ENCODE measurements at places on chromosomes 2 and 18.

DNA sequence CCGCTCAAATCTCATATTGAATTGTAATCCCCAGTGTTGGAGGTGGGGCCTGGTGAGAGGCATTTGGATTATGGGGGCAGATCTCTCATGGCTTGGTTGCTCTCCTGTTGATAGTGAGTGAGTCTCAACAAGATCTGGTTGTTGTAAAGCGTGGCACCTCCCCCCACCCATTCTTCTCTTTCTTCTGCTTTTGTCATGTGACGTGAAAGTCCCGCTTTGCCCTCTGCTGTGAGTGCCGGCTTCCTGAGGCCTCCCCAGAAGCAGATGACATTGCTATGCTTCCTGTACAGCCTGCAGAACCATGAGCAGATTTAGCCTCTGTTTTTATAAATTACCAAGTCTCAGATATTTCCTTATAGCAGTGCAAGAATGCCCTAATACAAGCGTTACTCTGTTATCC is 673.8 kb downstream of the ADCYAP1 start:
- no peak for DNase-seq

DNA sequence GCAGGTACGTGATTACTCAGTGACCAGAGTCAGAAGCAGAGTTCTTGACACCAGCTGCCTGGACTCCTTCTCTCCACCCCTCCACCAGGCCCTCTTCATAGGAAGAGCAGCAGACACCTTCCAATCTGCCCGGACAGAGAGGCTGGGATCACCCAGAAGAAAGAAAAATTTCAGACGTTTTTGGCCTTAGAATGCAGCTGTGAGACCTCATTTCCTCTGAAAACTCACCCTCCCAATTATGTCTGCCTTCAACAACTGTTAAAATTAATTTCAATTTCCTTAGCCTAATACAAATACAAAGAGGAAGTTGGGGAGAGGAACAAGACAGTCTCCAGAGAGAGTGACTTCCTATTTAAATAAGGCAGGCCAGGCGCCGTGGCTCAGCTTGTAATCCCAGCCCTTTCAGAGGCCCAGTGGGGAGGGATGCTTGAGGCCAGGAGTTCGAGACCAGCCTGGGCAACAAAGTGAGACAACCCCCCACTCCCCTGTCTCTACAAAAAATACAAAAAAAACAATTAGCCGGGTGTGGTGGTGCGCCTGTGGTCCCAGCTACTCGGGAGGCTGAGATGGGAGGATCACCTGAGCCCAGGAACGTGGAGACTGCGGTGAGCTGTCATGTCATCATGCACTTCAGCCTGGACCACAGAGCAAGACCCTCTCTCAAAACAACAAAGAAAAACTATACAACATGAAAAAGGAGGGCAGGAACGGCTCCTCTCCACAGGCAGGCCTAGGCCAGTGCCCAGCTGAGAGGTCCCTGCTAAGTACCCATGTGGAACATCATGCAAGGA is 1.6 kb downstream of the SLC66A2 start:
- peak; percentile 23 for DNase-seq

DNA sequence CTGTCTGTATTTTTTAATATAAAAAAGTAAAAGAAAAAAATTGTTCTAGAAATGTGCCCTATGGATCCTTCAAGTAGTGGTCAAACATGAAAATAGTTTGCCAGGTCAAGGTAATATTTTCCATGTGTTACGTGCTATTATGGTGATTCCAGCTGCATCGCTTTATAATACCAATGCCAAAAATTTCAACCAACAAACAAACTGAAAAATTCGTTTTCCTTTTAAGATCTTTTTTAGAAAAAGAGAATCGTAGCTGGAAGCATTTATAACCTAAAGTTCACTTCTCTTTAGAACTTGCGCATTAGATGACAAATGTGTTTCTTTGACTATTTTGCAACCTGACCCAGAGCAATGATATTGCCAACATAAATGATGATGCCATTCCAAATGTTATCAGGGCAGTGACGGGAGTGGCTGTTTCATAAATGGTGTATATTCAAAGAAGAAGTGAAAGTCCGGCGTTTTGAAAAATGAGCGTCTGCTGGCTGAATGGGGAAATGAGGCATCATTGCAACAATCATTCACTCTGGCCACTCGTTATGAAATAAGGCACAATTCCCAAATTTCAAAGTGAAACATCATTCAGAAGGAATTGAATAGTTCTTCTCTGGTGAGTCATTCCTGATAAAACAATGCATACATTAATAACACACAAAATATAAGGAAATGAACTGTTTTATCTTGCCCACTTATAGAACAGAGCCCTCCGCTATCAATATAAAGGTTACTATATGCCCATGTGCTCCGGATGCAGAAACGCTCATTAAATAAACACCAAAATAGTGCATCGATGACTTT is 297.4 kb downstream of the TGIF1 start:
- no peak for DNase-seq

- no peak for DNase-seq
These were observed 21.4 kb upstream of the BARD1 start for GRCh38 chr2:214830794-214831346.

DNA sequence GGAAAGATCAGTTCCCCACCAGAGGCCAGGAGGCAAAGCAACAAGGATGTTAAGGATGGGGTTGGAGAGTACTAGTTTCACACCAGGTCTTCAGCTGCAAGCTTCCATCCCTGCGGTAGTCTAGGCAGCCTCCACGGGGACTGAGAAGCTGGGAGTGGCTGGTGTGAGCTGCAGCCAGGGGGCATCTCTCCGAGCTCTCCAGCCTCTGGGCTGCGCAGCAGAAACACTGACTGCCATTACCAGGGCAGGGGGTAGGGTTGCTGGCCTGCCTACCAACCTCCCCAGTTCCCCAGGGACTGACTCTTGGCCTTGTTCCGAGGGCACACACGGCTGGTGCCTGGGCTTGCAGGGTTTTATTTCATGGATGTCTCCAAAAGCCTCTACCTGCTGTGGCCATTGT is 15.9 kb downstream of the GATA6 start:
- DNase-seq, result no peak

DNA sequence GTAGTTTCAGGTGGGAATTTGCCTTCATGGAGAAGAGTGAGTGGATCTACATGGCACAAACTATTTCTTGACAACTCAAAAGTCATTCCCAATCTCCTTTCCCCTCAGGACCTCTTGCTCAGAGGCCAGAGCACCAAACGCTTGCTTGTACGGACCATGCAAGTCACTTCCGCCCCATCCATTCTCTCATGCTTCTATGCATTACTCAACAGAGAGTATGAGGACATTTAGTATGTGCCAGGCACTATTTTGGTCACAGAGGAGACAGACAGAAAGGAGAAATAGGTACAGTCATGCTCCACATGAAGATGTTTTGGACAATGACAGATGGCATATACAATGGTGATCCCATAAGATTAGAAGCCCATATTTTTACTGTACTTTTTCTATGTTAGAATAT is 117.5 kb downstream of the ACTR3 start:
- no peak for DNase-seq

GRCh38 chr18:3350566-3351527 is 88.9 kb downstream of the MYL12B start:
- no peak for DNase-seq

Data from stimulated activated naive CD8-positive, alpha-beta T cell treated with anti-CD3 and anti-CD28 coated beads, Interleukin-15, Interleukin-2, amounts not matched to agents 100 U/mL and 50 U/mL, for 24 hours (primary cell).